ENCODE measurements at places on chromosomes 7 and 10.

DNA sequence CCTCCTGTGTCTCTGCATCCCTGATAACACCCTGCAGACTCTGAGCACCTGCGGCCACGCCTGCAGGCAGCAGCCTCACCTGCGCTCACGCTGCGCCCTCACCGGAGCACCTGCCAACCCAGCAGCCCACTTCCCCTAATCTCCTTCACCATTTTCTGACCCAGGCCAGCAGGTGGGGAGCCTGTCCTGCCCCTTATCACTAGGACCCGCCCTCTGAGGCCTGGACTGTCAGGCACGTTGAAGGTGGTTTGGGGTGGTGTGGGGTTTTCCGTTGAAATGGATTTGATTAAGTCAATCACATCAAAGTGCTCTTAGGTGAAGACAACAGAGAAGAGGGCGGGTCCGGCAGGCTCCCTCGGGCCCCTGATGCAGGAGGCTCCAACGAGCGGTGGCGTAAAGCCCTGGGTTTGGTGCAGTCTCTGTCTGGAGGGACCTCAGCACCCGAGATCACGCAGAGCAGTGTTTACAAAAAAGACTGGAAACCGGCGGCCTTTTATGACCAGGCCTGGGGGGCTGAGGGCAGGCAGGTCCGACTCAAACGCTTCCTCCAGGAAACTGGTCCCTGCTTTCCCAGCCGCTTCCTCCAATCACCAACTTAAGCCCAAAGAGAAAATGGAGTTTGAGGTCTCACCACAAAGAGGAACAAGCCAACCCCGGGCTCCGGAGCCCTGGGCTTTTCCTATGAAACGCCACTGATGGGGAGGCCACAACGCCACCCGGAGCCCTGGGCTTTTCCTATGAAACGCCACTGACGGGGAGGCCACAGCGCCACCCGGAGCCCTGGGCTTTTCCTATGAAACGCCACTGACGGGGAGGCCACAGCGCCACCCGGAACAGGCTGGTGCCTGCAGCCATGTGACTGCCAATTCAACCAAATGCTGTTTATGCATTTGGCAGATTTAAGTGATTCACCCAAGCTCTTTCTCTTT, 45.5 kb downstream of the DPYSL4 start:
- DNase-seq, result no peak

GRCh38 chr10:61939902-61940301, 38.4 kb downstream of the ARID5B start:
- no peak for DNase-seq

DNA sequence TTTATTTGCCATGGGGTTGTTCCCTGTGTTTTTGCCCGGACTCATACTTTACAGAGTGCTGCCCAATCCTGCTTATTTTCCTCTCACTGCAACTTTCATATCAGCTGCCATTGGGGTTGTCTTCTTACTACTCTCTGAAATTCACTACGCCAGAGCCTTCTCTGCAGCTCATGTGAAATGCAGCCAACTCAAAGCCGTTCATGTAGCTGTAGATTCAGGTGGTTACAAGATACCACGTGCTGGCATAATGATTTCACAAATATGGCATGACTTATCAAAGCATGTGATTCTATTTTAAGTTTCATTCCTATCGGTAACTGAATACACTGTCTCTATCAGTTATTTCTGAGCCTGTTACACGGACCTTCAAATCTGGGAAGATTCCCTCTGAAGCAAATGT, 130.3 kb upstream of the WNT16 start:
- DNase-seq, result no peak

DNA sequence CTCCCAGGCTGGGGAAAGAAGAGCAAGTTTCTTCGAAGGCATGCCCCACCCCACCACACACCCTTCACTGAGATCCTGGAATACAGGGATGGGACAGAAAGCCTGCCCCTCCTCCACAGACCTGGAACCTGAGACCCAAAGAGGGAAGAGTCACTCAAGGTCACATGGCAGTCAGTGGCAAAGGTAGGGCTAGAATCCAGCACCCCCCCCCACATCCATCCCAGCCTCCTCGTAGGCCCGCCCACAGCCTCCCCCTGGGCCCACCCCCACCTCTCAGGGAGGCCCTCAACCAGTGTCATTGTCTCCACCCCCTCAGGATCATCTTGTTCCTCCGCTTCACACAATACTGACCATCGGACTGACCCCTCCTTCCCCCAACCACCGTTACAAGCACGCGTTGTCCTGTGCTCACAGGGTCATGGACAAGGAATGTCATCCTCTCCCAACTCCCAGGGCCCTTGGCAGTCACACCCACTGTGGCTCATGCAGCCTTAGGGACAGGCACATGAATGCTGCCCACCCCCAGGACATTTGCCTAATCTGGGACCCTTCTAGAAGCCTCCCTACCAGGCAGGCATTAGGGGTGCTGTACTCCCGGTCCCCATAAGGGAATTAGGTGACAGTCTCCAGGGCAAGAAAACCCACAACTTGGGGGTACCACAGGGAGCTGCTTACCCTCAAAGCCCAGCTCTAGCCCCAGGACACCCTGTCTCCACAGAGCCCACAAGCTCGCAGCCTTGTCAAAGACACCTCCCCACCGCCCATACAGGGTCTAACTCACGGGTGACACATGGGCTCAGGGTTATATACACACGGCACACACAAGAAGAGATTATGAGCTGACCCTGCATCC, 1.4 kb downstream of the KCNH2 start:
- no peak for DNase-seq

DNA sequence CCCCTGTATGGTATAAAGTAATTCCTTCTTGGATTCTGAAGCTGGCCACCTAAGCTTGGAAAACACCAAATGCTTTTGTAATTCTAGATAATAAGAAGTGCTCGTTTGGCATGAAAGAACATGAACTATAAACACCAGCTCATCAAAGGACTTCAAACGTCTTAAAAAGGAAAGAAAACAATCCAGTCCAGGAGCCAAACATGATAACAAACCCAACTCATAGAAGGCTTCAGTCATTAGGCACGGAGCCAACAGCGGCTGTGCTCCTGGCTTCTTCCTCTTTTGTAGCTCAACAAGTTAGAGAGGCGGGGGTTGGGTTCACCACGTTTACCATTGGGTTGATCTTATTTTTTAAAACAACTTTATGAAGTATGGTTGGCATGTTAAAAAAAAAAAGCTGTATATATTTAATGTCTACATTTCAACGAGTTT, 56.4 kb upstream of the ECHDC3 start:
- DNase-seq, result no peak

DNA sequence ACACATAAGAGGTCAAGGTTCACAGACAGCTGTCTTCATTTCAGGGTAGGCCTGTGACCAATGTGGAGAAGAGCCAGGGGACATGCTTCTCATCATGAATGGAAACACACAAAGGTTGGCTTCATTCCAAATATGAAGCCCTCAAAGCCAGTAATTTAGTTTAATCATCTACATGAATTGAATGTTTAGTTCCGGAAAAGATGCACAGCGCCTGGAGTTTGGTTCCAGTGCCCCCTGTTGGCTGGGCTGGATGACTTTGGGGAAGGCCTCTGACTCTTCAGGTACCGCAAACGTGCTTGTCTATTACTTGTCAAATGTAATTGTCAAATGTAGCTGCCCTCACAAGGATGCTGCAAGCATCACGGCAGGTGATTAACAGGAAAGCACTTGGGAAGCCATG, 130.7 kb downstream of the ADRA2A start:
- no peak for DNase-seq

DNA sequence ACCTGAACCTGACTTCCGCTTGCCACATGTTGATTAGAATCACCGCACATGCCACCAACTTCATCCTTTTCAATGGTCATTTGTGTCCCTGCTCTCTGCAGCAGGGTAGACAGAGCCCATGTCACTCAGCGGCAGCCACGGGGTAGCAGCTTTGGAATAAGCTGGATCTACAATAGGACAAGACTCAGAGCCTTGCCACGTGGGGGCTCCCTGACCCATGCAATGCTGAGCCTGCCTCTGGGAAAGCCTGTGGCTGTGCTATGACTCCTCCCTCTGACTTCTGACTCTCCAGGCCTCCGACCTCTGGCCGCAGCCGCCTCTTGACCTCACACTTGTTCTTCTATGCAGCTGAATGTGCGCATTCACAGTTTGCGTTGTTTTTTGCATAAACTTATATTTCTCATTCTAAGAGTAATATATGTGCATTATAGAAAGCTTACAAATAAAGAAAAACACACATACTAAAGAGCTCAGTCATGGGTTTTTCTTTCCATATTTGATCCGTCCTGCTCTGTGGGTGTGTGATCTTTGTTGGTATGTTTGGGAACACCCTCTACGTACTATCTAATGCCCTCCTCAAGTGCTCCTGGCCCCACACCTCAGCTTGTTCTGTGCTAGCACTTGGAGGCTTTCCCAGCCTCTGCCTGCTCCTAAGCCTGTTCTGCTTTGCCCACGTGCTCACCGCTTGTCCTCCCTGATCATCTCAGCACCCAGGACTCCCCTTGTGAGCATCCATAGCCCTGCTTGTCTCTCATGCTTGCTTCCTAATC, 198.0 kb upstream of the MKI67 start:
- DNase-seq, result no peak

GRCh38 chr7:79037001-79037400, 416.5 kb downstream of the MAGI2 start:
- DNase-seq, result no peak

- no peak for DNase-seq
Observed at GRCh38 chr7:116990056-116990455, 36.8 kb downstream of the ST7 start.

DNA sequence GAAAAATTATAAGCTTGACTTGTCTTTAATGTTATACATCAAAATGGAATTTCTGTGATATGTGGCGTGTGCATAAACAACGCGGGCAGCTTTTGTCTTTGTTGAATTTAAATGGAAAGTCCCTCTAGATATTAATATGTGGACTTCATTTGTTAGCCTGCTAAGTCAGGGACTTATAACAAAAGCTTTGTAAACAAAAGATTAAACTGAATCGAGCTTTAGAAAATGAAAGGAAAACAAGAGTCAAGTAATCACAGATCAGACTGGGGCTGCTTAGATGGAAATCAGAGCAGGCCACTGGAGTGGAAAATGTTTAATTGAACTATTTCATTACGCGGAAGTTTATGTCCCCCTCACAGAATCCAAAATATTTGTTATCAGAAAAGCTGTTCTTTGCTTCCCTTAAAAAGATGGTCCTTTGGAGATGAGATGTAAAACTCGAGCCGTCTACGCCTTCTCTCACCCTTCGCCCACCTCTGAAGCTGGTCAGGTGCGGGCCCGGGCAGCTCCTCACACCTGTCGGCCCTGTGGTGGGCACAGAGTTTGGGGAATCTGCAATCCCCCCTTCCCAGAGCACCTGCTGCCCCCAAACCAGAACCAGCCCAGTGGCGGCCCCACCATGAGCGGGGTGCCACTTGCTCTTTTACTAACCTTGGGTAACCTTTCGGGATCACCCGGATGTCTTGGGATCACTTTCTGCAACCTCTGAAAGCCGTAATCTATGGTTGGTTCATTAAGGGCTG, 116.2 kb downstream of the EBF3 start:
- DNase-seq, result no peak

GRCh38 chr10:94413361-94413760, 11.0 kb downstream of the TBC1D12 start:
- DNase-seq, result no peak

GRCh38 chr10:79273604-79274003, 73.7 kb upstream of the PPIF start:
- DNase-seq, result no peak

- DNase-seq, result no peak
Observed at GRCh38 chr10:58700591-58700990, 187.9 kb downstream of the BICC1 start.

- no peak for DNase-seq
Observed at GRCh38 chr7:41910940-41911600, 208.2 kb upstream of the INHBA start.

DNA sequence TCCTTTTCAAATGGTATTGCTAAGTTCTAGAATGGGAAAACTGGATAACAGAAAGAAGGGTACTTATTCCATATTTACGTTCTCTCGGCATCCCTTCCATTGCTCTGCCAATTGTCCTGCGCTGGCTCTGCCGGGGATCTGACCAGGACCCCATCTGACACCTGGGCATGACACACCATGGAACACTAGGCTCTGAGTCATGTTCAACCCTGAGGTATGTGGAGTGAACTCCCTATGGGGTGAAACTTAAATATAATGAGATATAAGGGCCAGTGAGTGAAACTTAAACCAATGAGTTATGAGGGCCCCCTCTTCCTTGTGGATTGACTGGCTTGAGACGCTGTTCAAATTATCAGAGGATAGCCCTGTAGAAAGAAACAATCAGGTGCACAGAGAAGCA, 55.1 kb upstream of the ZEB1 start:
- no peak for DNase-seq

GRCh38 chr10:127973791-127974311, 66.9 kb downstream of the PTPRE start:
- no peak for DNase-seq

GRCh38 chr7:97187067-97187466, 69.6 kb downstream of the SDHAF3 start:
- DNase-seq, result no peak
